OCI-LY7 (cell line): ENCODE measurements at places on chromosomes 5 and 9.

DNA sequence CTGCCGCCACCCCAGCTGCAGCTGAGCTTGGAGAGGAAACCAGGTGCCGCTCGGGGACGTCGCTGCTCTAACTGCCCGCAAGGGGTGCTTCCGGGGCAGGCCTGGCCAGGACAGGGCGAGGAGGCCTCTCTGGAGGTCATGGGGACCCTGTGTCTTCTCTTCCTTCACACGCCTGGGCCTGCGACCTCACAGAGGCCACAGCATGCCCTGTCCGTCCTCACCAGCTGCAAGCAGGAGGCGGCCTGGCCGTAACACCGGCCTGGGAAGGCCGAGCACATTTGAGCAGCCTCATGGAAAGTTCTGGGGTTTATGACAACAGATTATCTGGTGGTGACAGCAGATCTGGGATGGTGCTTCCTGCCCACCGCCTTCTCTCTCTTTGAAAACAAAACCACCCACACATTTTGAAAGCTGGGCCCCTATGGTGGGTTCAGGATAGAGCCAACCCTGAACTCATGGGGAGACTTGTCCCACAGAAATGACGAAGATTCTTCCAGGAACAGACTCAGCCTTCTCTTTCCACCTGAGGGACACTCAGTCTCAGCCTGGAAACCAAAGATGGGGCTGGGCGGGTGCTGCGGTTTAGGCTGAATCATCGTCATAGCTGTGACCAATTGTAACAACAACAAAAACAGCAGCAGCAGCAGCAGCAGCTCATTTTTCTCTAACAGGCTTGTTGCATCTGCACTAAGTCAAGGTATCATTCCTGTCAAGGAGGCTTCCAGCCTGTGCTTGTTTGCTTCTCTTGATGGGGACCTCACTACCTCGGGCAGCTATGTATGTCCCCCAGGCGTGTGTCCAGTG lies 99.6 kb upstream of the RAPGEF1 start:
- DNase-seq, result no peak

- DNase-seq, result no peak
Measured at GRCh38 chr5:6700685-6701355, 12.4 kb upstream of the TENT4A start.

- DNase-seq, result no peak
Measured at GRCh38 chr5:139640421-139641115, 7.6 kb upstream of the CXXC5 start.

DNA sequence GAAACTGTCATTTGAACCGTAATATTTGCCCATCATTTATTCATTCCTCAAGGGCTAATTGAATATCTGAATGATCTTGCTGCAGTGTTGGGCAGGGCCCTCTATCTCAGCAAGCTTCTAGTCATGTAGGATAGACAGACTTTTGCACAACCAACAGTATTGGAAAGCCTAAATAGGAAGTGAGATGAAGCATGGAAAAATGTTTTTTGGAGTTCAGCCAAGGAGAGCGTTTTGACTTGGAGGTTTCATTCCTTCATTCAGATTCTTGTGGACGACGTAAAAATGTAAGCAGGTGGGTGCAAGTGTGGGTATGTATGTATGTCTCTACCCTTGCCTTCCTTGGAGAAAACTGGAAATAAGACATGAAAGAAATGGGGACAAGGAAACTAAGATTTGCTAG lies 15.5 kb downstream of the DAPK1 start:
- DNase-seq, result no peak

DNA sequence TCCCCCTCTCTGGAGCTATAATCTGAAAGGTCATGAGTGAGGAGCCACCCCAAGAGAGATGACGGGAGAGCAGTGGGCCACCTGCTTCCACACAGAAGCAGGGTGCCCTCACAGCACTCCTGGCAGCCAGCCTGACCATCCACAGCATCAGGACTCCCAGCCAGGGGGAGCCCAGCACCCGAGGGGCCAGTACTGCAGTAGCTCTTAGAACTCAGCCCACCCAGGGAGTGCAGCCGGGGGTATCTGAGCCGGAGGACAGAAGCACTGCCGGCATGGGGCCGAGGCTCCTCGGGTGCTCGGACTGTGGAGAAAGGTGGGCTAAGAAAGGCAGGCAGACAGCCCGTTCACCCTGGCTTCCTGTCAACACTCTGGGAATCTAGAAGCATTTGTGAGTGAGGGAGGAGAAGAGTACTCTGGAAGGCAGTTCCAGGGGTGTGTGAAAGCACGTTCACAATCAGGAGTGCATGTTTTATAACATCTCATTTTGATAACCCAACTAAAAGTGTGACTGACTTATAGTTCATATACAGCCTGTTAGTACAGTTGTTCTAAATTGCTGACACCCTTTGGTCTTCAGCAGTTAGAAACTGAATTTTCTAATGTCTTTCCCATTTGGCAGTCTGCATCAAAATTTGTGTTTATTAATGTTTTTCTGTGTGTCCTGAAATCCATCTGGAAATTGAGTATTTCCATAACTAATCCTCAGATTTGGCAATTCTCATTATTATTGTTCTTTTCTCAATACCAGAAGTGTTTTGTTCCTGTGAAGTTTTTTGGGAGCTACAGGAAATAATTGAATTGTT lies 25.9 kb upstream of the ASPN start:
- DNase-seq, result no peak

GRCh38 chr9:16509997-16510396 lies 360.5 kb downstream of the BNC2 start:
- no peak for DNase-seq

DNA sequence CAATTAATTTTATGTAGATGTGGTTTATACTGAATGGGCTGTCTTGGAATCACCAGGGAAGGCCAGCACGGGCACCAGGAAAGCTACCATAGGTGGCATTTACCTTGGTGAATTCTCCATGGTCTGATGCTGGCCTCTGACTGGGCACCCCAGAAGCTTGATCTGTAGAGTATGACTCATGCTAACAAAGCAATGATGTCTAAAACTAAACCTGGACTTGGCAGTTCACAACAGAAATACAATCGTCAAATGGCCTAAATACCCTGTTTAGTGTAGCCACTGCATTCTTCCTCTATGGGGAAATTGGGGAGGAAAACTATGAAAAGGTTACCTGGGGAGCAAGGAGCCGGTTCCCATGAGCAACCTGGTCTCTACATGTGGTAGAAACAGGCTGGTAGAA lies 98.0 kb downstream of the ATPSCKMT start:
- no peak for DNase-seq

- DNase-seq, result no peak
Measured at GRCh38 chr5:17305964-17306725, 88.7 kb downstream of the BASP1 start.

DNA sequence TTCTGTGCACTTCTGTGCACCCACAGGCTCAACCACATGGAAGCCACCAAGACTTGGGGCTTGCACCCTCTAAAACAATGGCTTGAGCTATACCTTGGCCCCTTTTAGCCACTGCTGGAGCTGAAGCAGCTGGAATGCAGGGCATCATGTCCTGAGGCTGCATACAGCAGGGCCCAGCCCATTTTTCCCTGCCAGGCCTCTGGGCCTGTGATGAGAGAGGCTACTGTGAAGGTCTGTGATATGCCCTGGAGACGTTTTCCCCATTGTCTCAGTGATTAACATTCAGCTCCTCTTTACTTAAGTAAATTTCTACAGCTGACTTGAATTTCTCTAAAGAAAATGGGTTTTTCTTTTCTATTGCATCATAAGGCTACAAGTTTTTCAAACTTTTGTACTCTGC lies 134.0 kb upstream of the EGFLAM start:
- DNase-seq, result no peak
